ENCODE measurements at places on chromosomes 7 and 10.

- DNase-seq, result no peak
Measured at GRCh38 chr7:2876031-2876731, 32.1 kb upstream of the GNA12 start.

DNA sequence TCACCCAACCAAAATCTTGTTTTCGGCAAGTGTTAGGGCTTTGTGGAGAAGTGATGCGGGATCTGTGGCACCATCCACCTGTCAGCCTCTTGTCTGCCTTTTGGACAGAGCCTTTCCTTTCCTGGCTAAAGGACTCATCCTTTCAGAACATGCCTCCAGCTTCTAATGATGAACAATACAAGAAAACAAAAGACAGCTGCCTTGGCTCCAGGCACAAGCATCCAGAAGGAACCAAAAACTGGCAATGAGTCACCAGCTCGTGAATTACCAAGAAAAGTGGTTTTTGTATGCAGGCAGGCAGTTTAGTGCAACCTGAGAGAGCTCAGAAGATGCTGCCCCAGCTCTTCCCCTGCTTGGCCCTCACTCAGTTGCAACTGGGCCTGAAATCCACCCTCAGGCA, 84.6 kb upstream of the NAMPT start:
- DNase-seq, result no peak

GRCh38 chr10:29109707-29110571, 178.9 kb upstream of the LYZL1 start:
- DNase-seq, result no peak

DNA sequence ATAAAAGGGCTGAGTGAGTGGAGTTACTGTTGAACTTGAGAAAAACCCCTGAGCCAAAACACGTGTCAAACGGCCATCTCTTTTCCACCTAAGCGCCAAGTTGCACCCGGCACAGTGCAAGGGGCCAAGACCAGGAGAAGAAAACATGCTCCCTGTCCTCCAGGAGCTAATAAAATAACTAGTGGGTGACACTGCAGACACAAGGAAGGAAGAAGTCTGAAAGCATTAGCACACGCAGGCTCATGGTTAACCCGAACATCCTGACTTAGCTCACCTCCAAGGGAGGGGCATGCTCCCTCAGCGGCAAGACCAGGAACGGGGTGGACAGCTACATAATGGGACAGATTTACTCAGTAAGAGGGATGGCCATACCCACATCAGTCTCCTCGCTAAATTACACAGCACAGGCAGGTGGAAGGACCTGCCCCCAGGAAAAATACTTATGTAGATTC, 65.0 kb downstream of the PIP4K2A start:
- DNase-seq, result peak; percentile 62

- no peak for DNase-seq
Measured at GRCh38 chr7:2082139-2082998, 150.4 kb downstream of the MAD1L1 start.

DNA sequence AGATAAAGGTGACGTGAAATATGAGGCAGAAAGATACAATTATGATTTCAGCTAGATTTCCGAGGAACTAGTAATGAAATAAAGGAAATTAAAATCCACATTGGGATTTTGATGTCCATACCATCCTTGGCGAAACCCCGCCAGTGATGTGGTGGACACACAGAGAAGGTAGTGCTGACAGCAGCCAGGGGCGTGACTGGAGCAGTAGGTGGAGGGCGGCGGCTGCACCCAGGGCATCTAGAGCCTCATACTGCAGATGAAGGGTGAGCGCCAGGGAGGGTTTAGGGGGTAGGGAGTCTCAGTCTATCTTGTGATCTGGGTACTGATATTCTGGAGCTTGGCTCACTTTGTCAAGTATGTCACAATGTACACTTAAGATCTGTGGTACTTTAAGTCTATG, 855.5 kb upstream of the POM121L12 start:
- no peak for DNase-seq
